Neuronal stem cell (in vitro differentiated cells): ENCODE measurements at places on chromosomes 16 and 17.

DNA sequence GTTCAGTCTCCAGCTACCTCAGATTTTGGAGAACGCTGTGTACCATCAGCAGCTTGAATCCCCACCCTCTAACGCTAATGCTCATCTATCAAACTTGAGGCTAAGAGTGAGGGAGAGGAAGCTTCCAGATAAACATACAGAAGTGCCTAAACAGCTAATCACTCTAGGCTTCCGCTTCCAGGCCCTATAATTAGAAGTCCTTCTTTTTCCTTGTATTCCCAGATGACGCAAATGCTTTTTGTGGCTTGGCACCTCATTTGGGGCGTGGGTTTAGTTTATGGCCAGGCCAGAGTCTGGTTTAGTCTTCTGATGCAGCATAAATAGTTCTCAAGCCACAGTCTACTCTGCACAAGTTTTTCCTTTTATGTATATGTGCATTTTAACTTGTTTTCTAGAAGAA lies 263.4 kb downstream of the BCAS3 start:
- no peak overlapping the region for H3K27ac ChIP-seq
- no peak overlapping the region for H3K4me3 ChIP-seq
- H3K27me3 ChIP-seq, result no peaks in the 10 kb centered on the region
- H3K36me3 ChIP-seq, result no peaks in the 10 kb centered on the region

DNA sequence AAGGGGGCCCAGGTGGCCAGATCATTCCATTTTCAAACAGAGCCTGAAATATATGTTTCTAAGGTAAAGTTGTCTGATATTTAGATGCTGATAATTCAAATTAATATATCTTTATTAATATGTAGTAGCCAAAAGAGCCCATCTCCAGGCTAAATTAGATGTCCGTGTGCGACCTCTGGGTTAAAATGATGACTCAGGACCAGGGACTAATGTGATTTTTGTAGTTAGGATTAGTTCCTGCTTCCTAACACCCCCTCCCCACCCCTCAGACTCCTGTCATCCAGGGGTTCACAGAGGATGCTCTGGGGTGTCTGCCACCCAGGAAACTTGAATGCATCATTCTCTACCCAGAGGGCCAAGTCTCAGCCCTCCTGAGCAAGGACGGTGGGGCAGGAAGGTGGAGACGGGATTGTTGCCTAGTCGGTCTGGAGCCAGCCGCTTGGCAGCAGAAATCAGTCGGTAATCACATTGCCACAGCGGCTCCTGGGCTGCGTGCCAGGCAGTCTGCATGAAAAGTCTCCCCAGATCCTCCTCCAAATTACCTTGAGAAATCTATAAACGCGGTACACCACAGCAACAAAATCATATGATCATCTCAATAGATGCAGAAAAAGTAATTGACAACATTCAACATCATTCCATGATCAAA lies 29.8 kb downstream of the CNGB1 start:
- no peaks in the 10 kb centered on the region for H3K36me3 ChIP-seq
- DNase-seq, result no peak
- H3K27me3 ChIP-seq, result peaks cover 20% of the 10 kb centered on the region
- H3K4me1 ChIP-seq, result no peaks in the 10 kb centered on the region
- no peak overlapping the region for H3K27ac ChIP-seq

GRCh38 chr16:64440005-64440404 lies 681.9 kb downstream of the CDH11 start:
- no peak for DNase-seq
- no peaks in the 10 kb centered on the region for H3K36me3 ChIP-seq
- no peaks in the 10 kb centered on the region for H3K4me1 ChIP-seq
- no peak overlapping the region for H3K27ac ChIP-seq

- no peak within 1 kb of the TSS for H3K27ac ChIP-seq
- no peaks in the 10 kb centered on the region for H3K36me3 ChIP-seq
- H3K4me3 ChIP-seq, result peak within 1 kb of the TSS; percentile 67
- peaks cover 8% of the 10 kb centered on the region for H3K4me1 ChIP-seq
These were observed at the start of gene MT1F for GRCh38 chr16:56657555-56658326. MT1F (plus strand) TSS chr16:56657959; CDS start chr16:56658059, 100 bp downstream.

DNA sequence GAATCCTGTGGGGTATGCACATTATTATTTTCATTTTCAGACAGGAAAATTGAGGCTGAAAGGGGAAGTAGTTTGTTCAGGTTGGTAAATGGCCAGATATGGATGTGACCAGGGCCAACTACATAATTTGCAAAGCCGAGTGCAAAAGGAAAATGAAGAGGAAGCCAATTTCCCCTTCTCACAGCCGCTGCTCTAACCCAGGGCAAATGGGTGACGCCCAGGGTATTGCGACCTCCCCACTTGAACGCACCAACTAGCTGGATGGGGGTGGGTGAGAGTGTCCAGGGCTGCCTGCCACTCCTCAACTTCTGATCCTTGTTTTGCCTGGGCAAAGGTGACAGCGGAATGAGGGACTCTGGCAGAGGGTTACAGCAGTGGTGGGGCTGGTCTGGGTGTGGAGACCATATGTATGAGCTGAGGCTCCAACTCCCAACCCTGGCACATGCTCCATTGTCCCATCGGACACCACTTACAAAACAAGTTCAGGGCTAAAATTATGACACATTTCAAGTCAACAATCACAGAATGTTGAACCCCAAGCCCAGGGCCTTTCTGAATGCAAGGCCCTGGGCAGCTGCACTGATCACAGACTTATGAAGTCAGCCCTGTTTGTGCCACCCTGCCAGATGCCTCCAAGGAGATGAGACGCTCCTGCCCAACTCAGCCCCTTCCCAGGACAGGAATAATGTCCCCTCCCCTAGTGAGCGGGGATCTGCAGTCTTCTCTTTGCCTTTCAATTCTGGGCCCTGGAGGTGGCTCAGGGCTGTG lies 1.7 kb downstream of the ANKRD40CL start:
- H3K4me1 ChIP-seq, result peaks cover 3% of the 10 kb centered on the region
- H3K4me3 ChIP-seq, result no peak overlapping the region
- no peak for DNase-seq
- H3K36me3 ChIP-seq, result no peaks in the 10 kb centered on the region

DNA sequence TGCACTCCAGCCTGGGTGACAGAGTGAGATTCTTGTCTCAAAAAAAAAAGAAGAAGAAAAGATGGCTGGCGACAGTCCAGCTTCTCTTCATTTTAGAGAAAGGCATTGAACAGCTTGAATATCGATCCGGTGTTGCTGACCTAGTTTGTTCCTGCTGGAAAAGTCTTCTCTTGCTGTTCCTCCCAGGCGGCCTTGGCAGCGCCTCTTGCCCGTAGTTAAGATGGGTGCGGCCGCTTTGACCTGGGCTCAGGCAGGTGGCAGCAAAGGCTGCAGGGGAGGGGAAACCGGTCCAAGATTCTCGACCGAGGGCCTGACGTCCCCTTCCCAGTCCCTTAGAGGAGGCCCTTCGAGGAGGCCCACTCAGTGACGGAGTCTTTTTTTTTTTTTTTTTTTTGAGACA lies 3.8 kb upstream of the ZNF764 start:
- peak overlapping the region; percentile 44 for H3K4me3 ChIP-seq
- no peak for DNase-seq
- H3K27me3 ChIP-seq, result no peaks in the 10 kb centered on the region
- peaks cover 5% of the 10 kb centered on the region for H3K4me1 ChIP-seq

DNA sequence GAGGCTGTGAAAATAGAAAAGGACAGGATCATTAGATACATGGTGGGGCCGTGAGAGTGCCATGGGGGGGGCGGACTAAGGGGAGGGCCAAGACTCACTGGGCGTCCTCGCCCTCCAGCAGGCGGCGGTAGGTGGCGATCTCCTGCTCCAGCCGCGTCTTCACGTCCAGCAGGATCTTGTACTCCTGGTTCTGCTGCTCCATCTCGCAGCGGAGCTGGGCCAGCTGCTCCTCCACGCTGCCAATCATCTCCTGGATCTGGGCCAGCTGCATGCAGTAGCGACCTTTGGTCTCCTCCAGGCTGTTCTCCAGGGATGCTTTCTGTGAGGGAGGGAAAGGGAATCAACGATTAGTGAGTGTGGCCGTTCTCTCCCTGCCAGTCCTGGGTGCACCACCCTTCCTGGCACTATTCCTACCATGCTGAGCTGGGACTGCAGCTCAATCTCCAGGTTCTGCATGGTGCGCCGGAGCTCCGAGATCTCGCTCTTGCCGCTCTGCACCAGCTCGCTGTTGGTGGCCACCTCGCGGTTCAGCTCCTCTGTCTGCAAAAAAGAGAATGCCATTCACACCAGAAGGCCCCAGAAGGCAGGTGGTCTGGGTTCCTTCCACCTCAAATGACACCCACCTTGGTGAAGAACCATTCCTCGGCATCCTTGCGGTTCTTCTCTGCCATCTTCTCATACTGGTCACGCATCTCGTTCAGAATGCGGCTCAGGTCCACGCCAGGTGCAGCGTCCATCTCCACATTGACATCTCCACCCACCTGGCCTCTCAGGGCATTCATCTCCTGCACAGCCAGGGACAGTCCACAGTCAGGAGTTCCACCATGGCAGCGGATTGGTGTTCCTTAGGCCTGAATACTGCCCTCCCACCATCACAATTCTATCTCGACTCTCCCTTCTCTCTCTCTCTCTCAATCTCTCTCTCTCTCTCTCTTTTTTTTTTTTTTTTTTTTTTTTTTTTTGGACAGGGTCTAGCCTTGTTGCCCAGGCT lies 3.3 kb downstream of the KRT14 start:
- no peak overlapping the region for H3K27ac ChIP-seq
- no peaks in the 10 kb centered on the region for H3K27me3 ChIP-seq
- no peak for DNase-seq
- H3K4me3 ChIP-seq, result no peak overlapping the region
- H3K4me1 ChIP-seq, result no peaks in the 10 kb centered on the region

DNA sequence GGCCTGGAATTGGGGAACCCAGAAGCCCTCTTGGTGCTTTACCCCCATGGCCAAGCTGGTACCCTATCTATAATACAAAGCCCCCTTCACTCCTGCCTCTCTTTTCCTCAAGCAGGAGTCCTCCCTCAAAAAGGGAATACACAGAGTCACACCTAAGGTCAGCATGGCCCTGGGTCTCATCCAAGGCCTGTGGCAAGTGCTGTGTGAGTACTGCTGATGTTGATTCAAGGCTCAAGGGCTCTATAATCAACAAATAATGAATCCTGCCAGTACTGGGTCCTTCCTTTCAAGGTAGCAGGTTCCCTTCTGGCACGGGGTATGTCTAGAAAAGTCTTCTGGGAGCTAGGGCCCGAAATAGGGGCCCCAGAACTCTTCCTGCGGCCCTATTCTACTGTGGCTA lies 187.3 kb downstream of the CYB561 start:
- no peak for DNase-seq
- no peak overlapping the region for H3K4me3 ChIP-seq
- H3K4me1 ChIP-seq, result no peaks in the 10 kb centered on the region
- H3K36me3 ChIP-seq, result no peaks in the 10 kb centered on the region
- H3K27ac ChIP-seq, result no peak overlapping the region
- no peaks in the 10 kb centered on the region for H3K27me3 ChIP-seq

- no peaks in the 10 kb centered on the region for H3K36me3 ChIP-seq
- H3K4me1 ChIP-seq, result peaks cover 2% of the 10 kb centered on the region
- no peak overlapping the region for H3K4me3 ChIP-seq
- no peak overlapping the region for H3K27ac ChIP-seq
- H3K27me3 ChIP-seq, result no peaks in the 10 kb centered on the region
- no peak for DNase-seq
These were observed 12.2 kb downstream of the SLC13A5 start for GRCh38 chr17:6700948-6701307.

GRCh38 chr16:53150769-53151168 lies 96.0 kb downstream of the CHD9 start:
- H3K27ac ChIP-seq, result no peak overlapping the region
- no peak overlapping the region for H3K4me3 ChIP-seq
- peaks cover 2% of the 10 kb centered on the region for H3K27me3 ChIP-seq
- H3K36me3 ChIP-seq, result no peaks in the 10 kb centered on the region
- no peak for DNase-seq
- peaks cover 3% of the 10 kb centered on the region for H3K4me1 ChIP-seq

GRCh38 chr17:16477255-16477654 lies 14.7 kb downstream of the LRRC75A start:
- no peaks in the 10 kb centered on the region for H3K27me3 ChIP-seq
- H3K4me3 ChIP-seq, result no peak overlapping the region
- DNase-seq, result no peak
- no peak overlapping the region for H3K27ac ChIP-seq
- no peaks in the 10 kb centered on the region for H3K4me1 ChIP-seq

DNA sequence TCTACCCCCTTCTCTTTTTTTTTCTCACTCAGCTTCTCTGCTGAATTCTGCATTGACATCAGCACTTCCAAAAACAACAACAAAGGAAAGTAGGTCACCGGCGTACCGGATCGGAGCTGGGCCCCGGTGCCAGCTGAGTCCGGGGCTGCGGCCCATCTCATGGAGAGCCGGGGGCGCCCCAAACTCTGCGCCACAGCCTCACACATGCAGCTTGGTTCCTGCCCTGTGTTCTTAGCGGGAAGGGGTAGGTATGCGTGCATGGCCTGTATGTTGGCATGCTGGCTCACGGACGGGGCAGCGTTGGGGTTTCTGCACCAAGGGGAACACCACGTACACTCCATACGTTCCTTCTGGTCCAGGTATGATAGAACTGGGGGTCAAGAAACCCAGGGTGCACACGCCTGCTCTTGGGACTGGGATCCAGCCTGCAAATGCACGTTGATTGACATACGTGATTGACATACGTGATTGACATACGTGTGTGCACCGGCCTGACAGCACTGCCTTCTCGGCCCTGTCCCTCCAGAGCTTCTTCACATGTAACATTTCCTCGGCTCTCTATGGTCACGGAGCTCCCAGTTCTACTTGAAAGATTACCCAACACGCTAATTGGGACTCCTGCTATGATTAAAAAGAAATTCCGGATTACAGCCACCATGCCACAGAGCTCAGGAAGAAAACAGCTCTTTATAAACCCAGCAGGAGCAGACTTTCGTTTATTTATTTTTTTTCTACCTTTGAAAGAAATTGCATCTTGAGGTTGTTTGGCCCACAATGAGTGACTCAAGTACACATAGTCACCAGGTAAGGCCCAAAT lies 88.7 kb downstream of the RPA1 start:
- H3K4me1 ChIP-seq, result peaks cover 16% of the 10 kb centered on the region
- H3K27ac ChIP-seq, result no peak overlapping the region
- H3K27me3 ChIP-seq, result peaks cover 25% of the 10 kb centered on the region
- no peak for DNase-seq

GRCh38 chr17:77408284-77408683 lies 267.5 kb downstream of the SEC14L1 start:
- no peak overlapping the region for H3K4me3 ChIP-seq
- DNase-seq, result no peak
- peaks cover 24% of the 10 kb centered on the region for H3K4me1 ChIP-seq
- H3K36me3 ChIP-seq, result peaks cover 30% of the 10 kb centered on the region
- no peak overlapping the region for H3K27ac ChIP-seq

- H3K4me1 ChIP-seq, result no peaks in the 10 kb centered on the region
- no peak overlapping the region for H3K27ac ChIP-seq
- peaks cover 48% of the 10 kb centered on the region for H3K36me3 ChIP-seq
- no peak overlapping the region for H3K4me3 ChIP-seq
These were observed 27.8 kb downstream of the XPO6 start for GRCh38 chr16:28183930-28184329.
